Mesothelial cell of epicardium (in vitro differentiated cells): ENCODE measurements at places on chromosomes 12 and 14.
A peak's percentile ranks its signal among the peaks of the same experiment; 100 is the strongest.

DNA sequence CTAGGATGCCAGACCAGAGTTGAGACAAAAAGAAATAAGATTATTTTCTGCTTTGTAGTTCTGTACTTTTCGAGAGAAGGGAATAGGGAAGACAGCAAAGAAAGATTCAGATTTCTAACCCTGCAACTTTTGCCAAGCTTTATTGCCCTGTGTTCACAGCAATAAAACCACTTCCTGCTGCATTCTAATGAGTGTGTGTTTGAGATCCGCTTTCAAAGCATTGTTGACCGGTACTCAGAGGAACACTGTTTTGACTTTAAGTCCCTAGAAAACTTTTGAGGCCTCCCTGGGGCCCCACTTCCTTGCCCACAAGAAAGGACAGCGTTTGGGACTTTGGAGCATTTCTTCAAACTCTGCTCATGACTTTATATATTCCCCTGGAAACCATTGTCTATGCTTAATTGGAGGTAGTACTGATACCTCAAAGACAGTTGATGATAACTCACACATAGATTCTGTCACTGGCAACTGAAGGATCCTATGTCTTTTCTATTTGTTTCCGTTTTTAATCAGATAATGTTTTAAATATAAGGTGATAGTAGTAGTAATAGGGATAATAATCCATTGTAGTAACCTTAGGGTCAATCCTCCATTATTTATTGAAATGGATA, 1.3 kb downstream of the RNASE6 start:
- H3K4me3 ChIP-seq = peak overlapping the region; percentile 30
- no peaks in the 10 kb centered on the region for H3K36me3 ChIP-seq
- no peaks in the 10 kb centered on the region for H3K27me3 ChIP-seq
- DNase-seq = no peak

DNA sequence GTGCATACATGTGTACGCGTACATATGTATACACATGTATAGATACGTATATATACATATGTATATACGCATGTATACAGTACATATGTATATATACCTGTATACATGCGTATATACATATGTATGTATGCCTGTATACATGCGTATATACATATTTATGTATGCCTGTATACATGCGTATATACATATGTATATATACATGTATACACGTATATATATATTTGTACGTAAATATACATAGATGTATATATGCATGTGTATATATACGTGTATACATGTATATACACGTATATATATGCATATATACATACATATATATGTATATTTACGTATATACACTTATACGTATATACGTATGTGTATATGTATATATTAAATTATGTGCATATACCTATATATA, 93.9 kb upstream of the ABCD2 start:
- H3K4me1 ChIP-seq = no peaks in the 10 kb centered on the region
- H3K27ac ChIP-seq = no peak overlapping the region

DNA sequence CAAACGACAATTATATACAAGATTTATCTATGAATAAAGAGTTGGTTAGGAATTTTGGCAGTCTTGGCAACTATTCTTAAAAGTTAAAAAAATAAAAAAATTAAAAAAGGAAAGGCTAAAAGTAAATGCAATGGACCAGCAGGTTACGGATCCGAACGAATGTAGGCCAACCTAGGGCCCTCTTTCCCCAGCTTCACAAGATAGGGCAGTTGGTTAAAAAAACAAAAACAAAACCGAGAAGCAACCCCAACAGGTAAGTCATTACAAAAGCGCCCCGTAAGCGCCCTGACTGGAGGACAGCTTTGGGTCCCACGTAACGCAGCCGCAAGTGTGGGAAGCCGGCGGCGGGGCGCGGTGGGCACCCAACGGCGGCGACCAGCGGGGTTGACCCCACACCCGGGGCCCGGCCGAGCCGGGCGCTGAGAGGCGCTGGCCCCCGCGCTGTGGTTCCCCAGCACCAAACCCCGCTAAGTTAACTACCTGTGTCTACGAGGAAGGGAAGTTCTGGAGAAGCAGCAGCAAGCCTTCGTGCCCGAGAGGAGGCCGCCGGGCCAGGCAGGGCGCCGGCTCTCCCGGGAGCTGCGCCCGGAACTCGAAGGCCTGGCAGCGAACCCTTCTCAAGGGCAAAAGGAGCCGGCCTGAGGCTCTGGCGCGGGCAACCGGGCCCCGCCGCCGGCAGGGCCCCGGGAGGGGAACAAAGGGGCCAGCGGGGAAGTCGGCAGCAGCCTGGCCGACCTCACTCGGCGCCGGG, 882 bp downstream of the HECTD1 start:
- H3K4me1 ChIP-seq = peaks cover 32% of the 10 kb centered on the region
- H3K27me3 ChIP-seq = no peaks in the 10 kb centered on the region
- H3K27ac ChIP-seq = peak overlapping the region; percentile 80
- H3K36me3 ChIP-seq = peaks cover 19% of the 10 kb centered on the region

DNA sequence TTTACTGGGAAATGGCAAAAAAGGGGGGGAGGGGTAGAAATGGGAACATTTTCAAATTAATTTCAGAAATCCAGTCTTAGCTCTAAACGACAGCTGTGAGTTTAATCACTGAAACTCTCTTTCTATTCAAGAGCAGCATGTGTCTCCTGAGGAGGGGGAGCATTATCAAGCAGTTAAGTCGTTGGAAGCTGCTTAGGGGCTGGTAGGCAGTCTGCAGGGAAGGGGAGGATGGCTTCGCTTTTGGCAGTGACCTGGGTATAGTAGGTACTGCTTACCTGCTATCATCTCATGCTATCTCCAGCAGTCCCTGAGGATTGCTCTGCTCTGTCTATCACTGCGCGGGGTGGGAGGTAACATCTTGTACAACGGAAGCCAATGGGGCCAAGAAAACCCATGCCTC, 567.4 kb downstream of the NRXN3 start:
- no peak overlapping the region for H3K27ac ChIP-seq
- H3K36me3 ChIP-seq = no peaks in the 10 kb centered on the region
- DNase-seq = no peak
- H3K4me1 ChIP-seq = no peaks in the 10 kb centered on the region
- H3K4me3 ChIP-seq = no peak overlapping the region
- peaks cover 31% of the 10 kb centered on the region for H3K27me3 ChIP-seq

- H3K4me1 ChIP-seq = peaks cover 3% of the 10 kb centered on the region
- H3K27ac ChIP-seq = no peak overlapping the region
- no peak overlapping the region for H3K4me3 ChIP-seq
- DNase-seq = no peak
Observed at GRCh38 chr12:69671597-69671996, 27.5 kb downstream of the BEST3 start.

DNA sequence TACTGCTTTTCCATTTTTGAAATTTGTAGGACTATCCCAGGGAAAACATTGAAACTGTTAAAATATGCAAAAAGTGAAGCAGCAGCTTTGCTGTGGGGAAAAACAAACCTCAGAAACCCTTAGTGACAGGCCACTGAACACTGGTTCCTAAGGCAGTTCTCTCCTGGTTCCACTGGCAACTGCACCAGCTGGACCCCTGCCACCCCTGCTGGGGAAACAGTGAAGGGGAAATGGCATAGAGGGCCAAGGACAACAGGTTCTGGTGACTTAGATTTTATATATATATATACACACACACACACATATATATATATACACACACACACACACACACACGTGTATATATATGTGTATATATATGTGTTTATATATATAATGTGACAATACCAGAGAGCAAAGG, 16.2 kb upstream of the KRT7 start:
- H3K36me3 ChIP-seq = no peaks in the 10 kb centered on the region
- no peak for DNase-seq

- no peak for DNase-seq
- no peaks in the 10 kb centered on the region for H3K36me3 ChIP-seq
- H3K4me1 ChIP-seq = peaks cover 10% of the 10 kb centered on the region
- H3K4me3 ChIP-seq = no peak overlapping the region
- H3K27ac ChIP-seq = no peak overlapping the region
Observed at GRCh38 chr12:115895247-115895646, 382.2 kb downstream of the MED13L start.

DNA sequence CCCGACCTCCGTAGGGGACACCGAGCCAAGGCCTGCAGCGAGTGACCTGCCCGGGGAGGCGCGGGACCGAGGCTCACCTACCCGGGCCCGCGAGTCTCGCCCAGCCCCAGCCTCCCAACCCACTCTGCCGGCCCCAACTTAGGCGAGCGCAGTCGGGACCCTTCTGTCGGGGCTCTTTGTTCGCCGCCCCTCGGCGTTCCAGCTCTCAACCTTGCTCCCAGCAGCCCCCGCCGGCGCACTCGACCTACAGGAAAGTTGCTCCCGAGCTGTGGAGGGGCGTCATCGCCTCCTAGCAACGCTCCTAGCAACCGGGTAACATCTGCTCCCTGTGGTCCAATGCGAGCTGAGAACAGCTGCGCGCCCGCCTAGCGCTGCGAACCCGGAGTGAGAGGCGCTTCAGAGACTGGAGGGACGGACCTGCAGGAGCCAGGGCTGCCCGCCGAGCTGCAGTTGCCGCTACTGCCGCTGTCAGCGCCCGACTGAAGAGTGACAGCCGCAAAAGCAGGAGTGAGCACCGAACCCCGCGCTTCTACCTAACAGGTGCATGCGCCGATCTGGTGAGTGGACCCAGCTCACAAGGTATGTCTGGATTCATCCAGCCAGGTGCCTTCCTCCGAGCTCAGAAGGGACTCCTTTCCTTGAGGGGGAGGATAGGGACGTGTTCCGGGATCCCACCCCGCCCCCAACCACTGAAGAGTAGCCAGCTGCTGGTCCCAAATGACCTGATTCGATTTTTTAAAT, 355.0 kb downstream of the SNAPC1 start:
- H3K27me3 ChIP-seq = peaks cover 86% of the 10 kb centered on the region
- H3K4me1 ChIP-seq = peaks cover 18% of the 10 kb centered on the region
- no peaks in the 10 kb centered on the region for H3K36me3 ChIP-seq
- DNase-seq = peak; percentile 55
- H3K4me3 ChIP-seq = peak overlapping the region; percentile 65
- H3K27ac ChIP-seq = no peak overlapping the region

GRCh38 chr12:86710109-86710508, 453.9 kb upstream of the MGAT4C start:
- H3K27me3 ChIP-seq = no peaks in the 10 kb centered on the region
- H3K36me3 ChIP-seq = peaks cover 3% of the 10 kb centered on the region
- no peak overlapping the region for H3K4me3 ChIP-seq
- DNase-seq = no peak
- H3K4me1 ChIP-seq = peaks cover 8% of the 10 kb centered on the region

GRCh38 chr12:122730215-122731014, at the start of gene HCAR1:
TSS of gene HCAR1 (minus strand) at chr12:122730844. CDS start at chr12:122730339, 505 bp downstream.
- peaks cover 43% of the 10 kb centered on the region for H3K4me1 ChIP-seq
- peak within 1 kb of the TSS; percentile 57 for H3K27ac ChIP-seq
- no peaks in the 10 kb centered on the region for H3K27me3 ChIP-seq

DNA sequence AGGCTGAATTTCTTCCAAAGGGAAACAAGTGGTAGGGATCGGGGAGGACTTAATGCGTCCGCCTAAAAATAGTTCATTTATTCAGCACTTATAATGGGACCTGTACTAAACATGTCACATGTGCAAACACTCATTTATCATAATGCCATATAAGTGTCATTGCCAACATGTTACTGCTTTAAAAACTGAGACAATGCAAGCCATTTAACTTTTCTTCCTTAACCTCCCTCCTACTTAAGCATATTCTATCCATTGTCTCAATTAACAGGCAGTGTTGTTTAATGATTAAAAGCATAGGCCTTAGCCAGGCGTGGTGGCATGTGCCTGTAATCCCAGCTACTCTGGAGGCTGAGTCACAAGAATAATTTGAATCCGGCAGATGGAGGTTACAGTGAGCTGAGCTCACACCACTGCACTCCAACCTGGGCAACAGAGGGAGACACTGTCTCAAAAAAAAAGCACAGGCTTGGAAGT, 13.5 kb upstream of the SCFD1 start:
- peaks cover 20% of the 10 kb centered on the region for H3K4me1 ChIP-seq
- no peak overlapping the region for H3K4me3 ChIP-seq
- peak overlapping the region; percentile 49 for H3K27ac ChIP-seq
- no peak for DNase-seq
- peaks cover 14% of the 10 kb centered on the region for H3K36me3 ChIP-seq

- no peaks in the 10 kb centered on the region for H3K36me3 ChIP-seq
- peaks cover 27% of the 10 kb centered on the region for H3K4me1 ChIP-seq
- no peak overlapping the region for H3K27ac ChIP-seq
- DNase-seq = no peak
- H3K4me3 ChIP-seq = no peak overlapping the region
- H3K27me3 ChIP-seq = no peaks in the 10 kb centered on the region
Observed at GRCh38 chr12:55934773-55935172, 3.8 kb downstream of the DGKA start.

- DNase-seq = no peak
- no peaks in the 10 kb centered on the region for H3K27me3 ChIP-seq
- H3K27ac ChIP-seq = no peak overlapping the region
- peaks cover 4% of the 10 kb centered on the region for H3K36me3 ChIP-seq
- peaks cover 28% of the 10 kb centered on the region for H3K4me1 ChIP-seq
- no peak overlapping the region for H3K4me3 ChIP-seq
Observed at GRCh38 chr14:88621100-88621499, 58.3 kb downstream of the ZC3H14 start.

DNA sequence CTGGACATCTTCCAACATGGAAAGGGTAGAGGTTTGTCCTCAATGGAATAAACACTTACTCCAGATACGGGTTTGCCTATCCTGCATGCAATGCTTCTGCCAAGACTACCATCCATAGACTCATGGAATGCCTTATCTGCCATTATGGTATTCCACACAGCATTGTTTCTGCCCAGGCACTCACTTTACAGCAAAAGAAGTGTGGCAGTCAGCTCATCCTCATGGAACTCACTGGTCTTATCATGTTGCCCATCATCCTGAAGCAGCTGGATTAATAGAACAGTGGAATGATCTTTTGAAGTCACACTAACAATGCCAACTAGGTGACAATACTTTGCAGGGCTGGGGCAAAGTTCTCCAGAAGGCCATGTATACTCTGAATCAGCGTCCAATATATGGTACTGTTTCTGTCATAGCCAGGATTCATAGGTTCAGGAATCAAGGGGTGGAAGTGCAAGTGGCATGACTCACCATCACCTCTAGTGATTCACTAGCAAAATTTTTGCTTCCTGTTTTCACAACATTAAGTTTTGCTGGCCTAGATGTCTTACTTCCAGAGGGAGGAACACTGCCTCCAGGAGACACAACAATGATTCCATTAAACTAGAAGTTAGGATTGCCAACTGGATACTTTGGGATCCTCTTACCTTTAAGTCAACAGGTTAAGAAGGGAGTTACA, 140.4 kb downstream of the SLC35F4 start:
- DNase-seq = no peak
- H3K27me3 ChIP-seq = peaks cover 18% of the 10 kb centered on the region
- no peak overlapping the region for H3K4me3 ChIP-seq
- H3K27ac ChIP-seq = no peak overlapping the region
